ENCODE measurements at places on chromosomes 11 and 22. TPM values are rescaled to one million over a fixed set of nuclear protein-coding genes. Genes with fewer than 3 reads are reported as not detected.

The SPDYC gene
- polyA plus RNA-seq, result not detected

The RIBC2 gene
- polyA plus RNA-seq, result not detected

The ST14 gene
- 0.35 TPM for polyA plus RNA-seq

The NCAPH2 gene
- 26.2 TPM for polyA plus RNA-seq

The GLYAT gene
- polyA plus RNA-seq, result not detected

The FXYD2 gene
- 1.4 TPM for polyA plus RNA-seq

The TRPT1 gene
- polyA plus RNA-seq, result not detected

The FAM111B gene
- polyA plus RNA-seq, result 14.9 TPM

The LRRN4CL gene
- polyA plus RNA-seq, result 18.1 TPM

The HIC2 gene
- 3.8 TPM for polyA plus RNA-seq

The ISX gene
- not detected for polyA plus RNA-seq

The RIMBP3C gene
- polyA plus RNA-seq, result 0.43 TPM

- DNase-seq, result no peak
These were observed 1.9 kb upstream of the SMTN start for GRCh38 chr22:31079095-31079642.

DNA sequence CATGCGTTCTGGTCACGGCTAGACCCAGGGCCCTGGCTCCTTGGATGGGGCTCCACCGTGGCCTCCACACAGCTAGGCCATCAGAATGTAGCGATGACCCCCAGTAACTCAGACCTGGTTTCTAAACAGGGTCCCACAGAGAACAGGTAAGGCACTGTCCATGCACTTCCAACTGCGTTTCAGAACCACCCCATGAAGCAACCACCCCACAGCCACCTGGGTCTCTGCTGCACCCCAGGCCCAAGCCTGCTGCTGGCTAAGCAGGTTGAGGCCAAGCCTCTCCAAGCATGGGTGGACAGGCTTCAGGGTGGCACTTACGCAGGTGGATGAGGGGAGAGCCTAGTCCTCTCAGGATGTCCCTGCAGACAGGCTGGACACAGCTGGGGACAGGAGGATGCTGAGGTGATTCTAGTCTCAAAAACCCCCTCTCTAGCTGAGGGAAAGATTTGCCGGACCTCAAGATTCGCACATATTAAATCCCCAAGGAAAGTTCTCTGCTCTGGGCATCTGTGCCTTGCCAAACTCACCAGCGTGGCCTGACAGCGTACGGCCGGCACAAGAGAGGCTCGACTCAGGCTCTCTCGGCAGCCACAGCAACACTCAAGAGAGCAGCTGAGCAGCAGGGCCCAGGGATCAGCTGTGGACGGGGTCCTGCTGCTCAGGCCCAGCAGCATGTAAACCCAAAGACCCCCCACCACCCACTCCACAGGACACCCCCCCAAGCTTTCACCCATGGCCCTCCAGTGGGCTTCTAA, 141.6 kb downstream of the CRYBB2 start:
- DNase-seq, result no peak

GRCh38 chr11:96065379-96065778, 141.5 kb upstream of the MTMR2 start:
- no peak for DNase-seq

GRCh38 chr11:3996651-3997050, 97.9 kb upstream of the RRM1 start:
- no peak for DNase-seq

DNA sequence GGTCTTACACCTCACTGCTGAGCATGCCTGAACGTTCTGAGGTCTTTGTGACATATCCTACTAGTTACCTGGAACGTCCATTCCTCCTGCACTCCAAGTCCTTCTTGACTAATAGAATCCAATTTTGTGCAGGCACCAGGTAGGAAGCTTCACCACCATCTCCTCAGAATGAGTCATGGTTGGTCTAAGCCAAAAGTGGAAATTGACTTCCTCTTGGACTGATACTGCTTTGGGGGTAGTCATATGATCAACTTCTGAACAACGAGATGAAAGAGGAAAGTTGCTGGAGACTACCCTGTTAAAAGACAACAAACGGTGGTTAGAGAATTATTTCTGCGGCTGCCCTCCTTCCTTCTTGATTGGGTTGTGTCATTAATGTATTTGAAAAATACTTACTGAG, 374.2 kb upstream of the LARGE1 start:
- no peak for DNase-seq

- DNase-seq, result peak; percentile 56
These were observed 29.1 kb upstream of the TXNRD2 start for GRCh38 chr22:19970479-19971275.

GRCh38 chr11:117993988-117994745, 8.0 kb downstream of the IL10RA start:
- DNase-seq, result no peak

DNA sequence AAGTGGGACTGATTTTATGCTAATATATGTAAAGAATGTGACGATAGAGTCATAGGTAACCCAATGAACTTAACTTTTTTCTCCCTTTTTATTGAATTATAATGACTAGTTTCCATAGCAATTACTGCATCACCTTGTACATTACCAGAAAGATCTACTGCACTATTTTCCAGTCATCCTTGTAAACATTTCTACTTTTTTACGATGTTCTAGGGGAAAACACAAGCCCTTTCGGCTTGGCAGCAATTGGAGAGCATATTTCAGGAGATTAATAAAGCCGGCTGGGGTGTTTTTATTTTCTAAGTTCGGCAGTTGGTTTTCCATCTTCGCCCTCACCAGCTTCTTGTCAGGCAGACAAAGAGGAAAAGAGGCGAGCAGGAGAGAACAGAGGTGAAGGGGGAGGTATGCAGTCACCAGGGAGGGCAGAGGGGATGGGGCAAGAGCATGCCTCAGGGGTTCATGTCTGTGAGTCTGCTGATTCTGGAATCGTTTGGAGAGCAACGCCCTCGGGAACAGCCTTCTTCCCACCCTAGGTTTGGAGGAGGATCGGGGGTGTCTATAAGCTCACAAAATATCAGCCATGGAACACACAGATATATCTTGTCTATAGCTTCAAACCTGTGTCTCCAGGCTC, 476.4 kb downstream of the MIAT start:
- DNase-seq, result no peak

DNA sequence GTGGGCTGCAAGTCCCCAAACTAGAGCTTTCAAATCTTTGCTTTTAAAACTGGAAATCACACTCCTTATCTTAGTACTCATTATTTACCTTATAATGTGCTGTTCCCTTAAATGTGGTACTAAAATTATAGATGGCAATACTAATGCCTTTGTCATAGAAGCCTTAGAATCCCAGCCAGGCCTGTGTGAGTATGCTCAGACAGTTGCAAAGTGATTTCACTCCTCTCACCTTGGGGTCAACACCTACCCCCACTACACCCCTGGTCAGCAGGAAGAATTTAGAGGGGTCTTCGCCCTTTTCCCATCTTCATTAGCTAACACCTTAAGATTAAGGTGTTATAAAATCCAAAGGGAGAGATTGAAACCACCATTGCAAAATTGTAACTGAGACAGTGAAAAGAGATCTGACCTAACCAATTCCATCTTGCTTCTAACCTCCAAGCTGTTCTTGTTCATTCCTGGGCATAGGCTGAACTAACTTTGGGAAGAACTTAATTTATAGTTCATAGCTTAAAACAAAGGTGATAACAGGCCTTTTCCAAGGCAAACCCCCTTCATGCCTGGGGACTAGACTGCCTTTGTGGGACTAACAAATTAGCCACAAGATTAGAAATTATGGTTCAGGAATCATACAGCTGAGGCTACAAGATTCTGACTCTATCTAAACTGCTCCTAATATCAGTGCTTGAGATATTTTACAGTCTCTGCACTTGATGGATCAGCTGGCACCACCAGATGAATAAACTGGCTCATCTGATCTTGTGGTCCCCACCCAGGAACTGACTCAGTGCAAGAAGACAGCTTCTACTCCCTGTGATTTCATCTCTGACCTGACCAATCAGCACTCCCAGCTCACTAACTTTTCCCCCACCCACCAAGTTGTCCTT, 10.4 kb upstream of the MRPL17 start:
- DNase-seq, result no peak

- DNase-seq, result no peak
These were observed 171.5 kb downstream of the SBF2 start for GRCh38 chr11:10122326-10123197.

DNA sequence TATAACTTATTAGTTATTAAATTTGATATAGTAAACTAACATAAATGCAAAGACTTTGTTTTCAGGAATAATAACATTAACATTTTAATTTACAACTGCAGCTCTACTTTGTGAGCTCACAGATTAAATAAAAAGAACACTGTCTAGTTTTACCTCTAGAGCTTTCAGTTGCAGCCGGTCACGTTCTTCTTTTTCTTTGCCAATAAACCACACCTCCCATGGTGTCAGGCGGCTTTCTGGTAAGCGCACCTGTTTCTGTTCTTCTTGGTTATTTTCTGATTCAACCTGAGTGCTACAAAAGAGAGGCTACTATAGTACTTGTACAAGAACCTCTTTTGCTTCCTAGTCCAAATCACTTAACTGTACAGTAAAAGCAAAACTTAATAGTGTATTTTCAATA, 5.8 kb downstream of the CCDC34 start:
- no peak for DNase-seq

DNA sequence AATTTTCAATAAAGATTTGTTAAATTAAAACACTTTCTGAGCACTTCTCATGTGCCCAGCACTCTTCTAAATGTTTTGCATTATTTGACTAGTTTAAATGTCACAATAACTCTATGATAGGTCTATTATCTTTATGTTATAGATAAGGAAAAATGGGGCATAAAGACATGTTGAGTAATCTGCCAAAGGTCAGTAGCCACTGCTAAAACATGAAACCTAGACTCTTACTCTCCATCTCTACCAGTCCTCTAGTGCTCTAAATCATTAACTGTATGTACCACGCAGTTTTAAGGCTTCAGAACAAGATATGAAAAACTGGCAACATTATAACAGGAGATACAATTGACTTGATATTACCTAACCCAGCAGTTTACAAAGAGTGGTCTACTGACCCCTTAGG, 6.9 kb downstream of the RAB6A start:
- DNase-seq, result no peak

DNA sequence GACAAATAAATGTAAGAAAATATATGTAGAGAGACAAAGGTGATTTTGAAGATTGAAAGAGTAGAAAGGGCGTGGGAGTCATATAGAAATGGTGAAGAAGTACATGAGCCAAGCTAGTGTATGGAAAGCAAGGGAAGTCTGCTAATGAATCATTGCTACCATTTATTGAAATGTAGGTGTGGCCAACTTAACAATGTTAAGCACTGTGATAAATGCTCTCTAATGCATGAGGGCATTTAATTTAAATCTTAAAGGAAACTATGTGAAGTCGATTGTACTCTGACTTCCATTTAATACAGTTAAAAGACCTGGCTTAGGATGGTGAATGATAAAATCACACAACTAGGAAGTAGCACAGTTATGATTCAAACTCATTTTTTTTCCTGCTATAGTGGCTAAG, 219.9 kb downstream of the CASP12 start:
- no peak for DNase-seq

DNA sequence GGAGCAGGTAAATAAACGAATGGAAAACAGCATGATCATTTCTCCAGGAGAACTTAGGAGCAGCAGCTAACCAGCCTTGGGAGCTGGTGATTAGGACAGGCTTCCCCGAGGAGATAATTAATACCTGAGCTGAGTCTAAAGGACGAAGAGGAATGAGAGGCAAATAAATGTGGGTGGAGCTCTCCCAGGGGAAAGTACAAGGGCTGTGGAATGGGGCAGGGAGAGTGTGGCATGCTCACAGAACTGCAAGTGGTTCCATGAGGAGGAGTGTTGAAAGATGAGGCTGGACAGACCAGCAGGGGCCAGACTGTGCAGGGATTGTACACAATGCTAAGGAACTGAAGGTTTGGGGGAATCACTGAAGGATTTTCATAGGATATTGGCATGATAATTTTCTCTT, 14.2 kb upstream of the TLCD5 start:
- no peak for DNase-seq

DNA sequence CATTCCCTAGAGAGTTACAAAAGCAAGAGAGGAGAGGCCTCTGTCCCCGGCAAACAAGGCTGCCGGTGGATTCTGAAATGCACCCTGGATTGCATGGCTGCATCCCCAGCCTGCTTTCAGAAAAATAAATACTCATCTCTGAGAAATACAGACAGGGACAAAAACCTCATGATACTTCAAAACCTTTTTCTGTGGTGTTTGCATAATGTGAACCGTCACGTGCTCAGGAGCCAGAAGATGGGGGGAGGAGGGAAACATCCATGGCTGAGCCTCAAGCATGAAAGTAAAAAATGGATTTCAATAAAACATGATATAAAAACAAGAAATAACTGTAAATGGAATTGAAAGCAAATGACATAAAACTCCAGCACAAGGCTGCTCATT, 198.5 kb upstream of the NCAM1 start:
- no peak for DNase-seq

DNA sequence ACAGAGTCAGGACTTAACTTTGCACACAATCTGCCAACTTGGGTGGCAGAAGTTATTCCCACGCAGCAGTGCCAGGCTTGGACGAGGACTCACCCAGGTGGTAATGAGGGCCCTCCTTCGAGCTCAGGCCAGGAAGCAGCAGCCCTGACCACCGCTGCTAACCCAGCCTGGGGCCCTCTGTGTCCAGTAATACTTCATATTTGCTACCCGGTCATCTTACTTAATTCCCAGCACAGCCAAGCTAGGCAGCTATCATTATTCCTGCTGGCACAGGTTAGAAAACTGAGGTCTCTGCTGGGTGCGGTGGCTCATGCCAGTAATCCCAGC, 15.4 kb upstream of the LRP5 start:
- no peak for DNase-seq

GRCh38 chr11:112637076-112637475, 324.1 kb upstream of the NCAM1 start:
- no peak for DNase-seq

- no peak for DNase-seq
These were observed 34.0 kb upstream of the A4GALT start for GRCh38 chr22:42754658-42755057.

DNA sequence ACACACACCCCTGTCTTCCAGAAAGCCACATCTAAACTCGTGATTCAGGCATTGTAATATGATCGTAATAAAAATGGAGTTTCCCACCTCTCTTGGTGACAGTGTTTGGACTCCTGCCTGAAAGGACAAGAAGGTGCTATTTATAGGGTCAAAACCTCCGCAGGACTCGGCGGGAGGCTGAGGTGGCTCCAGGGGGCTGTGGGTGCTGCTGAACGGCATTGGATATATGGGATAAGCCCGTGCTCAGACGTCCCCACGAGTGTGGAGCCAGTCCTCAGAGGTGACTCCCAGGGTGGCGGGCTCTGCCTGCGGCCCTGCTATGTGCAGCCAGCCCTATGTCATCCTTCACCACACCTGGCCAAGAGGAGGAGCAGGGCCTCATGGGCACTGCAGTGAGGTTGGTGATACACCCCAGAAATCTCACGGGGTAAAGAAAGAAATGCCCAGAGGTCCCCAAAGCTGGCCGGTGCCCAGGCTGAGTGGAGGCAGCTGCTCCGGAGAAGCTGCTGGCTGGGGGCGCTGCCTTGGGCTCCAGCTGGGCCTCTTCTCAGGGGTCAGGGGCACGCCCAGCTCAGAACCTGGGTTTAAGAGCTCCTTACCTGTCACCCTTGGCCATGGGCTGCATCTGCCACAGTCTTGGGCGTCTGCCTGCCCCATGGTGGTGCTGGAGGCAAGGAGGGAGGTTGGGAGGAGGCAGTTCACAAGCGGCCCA, 5.1 kb upstream of the OSBPL5 start:
- no peak for DNase-seq

Data from muscle of arm (tissue), 14 donors.